ENCODE measurements at places on chromosomes 3 and 15.

DNA sequence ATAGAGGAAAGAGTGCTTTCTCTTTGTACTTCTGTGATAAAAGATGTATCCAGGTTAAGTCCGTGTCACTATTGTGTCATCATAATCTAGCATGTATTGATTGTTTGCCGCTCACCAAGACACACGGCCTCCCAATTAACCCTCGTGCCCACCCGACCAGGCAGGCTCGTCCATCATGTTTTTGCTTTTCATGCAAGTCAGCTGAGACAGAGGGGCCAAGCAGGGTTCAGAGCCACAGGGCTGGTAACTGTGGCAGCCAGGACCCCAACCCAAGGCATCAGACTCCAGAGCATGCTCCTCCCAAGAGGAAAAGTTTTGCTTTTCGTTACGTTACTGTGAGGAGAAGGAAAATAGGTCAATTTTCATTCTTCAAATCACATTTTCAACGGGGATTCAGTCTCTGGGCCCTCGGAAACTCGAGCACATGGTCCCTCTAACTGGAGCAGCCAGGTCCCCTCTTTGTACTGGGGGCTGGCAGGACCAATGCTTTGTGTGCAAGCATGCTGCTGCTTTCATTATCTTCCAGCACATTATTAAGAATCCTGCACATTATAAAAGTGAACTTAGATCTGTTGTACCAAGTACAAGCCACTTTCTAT lies 161.1 kb upstream of the TOPAZ1 start:
- DNase-seq, result no peak

DNA sequence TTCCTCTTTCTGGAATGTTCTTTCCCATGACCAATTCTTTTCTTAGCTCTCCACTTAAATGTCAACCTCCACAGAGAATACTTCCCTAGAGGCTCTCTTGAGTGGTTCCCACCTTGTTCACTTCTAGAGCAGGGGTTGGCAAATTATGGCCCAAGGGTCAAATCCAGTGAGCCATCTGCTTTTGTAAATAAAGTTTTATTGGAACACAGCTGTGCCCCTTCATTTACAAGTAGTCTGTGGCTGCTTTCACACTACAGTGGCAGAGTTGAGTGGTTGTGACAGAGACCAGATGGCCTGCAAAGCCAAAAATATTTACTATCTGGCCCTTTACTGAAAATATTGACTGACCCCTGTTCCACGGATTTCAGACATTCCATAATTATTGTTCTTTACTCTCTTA lies 166.2 kb downstream of the WNT5A start:
- DNase-seq, result no peak

- DNase-seq, result no peak
These were observed 103.1 kb downstream of the TLE3 start for GRCh38 chr15:69994429-69995205.

GRCh38 chr3:114496021-114496434 lies 202.2 kb downstream of the TIGIT start:
- DNase-seq, result no peak

- DNase-seq, result no peak
These were observed 71.7 kb downstream of the TBC1D5 start for GRCh38 chr3:17670749-17671148.

DNA sequence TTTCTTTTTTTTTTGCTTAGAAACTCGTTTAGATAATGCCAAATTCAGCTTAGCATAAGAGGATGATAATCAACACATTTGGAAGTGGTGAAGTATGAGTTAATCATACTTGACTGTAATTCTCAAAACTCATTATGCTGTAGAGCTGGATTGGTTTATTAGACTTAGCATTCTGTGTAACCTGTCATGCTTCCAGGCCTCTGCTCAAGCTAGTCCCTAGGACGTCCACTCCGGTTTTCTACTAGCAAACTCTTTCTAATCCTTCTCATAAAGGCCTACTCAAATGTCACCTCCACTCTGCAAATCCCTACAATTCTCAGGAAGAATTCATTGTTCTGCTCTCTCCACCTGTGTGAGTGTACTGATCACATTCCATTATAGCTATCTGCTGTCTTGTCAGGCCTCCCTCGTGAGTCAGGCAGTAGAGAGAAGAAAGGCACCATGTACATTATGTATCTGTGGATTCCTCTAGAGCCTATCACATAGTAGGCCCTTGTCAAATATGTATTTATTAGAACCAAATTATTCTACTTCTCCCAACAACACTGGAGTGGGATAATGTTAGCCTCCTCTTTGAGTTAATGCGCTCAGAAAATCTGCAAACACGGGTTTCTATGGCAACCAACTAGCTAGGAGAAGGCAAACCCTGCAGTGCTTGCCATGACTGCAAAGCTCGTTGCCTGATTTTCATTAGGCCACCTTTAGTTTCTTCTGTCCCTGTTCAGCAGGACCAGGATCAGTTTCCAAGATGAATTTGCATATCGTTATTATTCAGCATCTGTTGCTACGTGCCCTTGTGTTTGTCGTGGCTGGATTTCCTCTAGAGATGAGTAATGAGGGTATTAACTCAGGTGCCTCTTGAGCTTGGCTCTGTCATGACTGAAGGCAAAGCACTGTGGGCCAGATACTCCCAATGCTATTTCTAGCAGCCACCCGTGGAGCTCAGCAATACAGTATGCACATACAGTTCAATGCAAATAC lies 30.7 kb downstream of the ATP13A5 start:
- no peak for DNase-seq

GRCh38 chr15:63446255-63446654 lies 58.1 kb upstream of the USP3 start:
- no peak for DNase-seq
